Activated gamma-delta T cell treated with anti-CD3 and anti-CD28 coated beads, Interleukin-2, amount 50 U/mL, for 16 hours (primary cell): ENCODE measurements at places on chromosomes 13 and 19.

DNA sequence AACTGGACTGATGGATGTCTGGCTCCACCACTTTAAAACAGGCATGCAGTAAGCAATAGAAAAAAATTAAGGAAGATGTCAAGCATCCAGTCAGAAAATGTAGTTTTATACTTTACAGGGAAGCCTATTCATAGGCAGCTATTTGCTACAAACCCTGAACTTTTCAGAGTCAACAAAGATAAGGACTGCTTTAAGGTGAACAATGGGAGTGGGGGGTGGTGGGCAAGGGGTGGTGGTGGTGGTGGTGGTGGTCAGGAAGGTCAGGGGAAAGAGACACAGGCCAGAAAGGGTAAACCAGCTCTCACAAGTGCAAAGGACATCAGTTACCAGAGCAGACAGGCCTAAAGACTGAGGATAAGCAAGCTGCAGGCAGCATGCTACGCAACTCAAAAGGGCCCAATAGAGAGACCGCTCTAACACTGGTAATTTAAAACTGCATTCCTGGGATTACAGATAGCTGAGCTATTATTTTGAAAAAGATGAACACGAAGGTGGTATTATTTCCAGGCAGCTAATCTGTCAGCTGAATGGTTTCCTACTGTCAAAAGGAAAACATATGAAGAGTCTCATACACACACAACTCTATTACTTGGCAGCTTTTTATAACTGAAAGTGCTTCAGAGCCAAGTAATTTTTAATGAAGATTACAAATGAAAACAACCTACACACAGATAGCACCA lies 14.8 kb downstream of the BRD4 start:
- DNase-seq = no peak

DNA sequence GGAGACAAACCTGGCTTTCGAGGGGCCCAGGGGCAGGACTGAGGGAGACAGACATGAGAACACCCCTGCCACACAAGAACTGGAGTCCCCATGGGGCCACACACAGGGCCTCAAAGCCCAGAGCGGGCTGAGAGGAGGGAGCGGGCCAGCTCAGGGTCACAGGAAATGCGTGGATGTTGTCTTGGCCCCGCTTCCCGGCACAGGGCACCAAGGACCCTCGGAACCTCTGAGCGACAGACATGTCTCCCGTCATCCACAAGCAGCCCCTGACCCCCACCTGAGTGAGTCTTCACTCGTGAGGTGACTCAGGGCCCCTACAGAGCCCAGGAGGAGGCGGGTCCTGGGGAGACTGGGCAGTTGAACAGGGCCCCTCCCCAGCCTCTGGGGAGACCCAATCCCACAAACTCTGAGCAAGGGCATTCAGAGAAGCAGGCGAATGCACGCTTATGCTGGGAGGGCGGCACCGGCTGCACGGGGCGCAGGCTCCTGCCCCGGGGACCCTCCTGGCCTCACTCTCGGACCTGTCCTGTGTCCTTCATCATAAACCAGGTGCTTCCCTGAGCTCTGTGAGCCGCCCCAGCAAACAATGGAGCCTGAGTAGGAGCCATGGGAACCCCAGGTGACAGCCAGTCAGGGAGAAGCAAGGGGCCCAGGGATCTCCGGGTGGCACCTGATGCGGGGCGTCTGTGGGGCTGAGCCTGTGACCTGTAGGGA lies 20.1 kb downstream of the SGTA start:
- DNase-seq = no peak

DNA sequence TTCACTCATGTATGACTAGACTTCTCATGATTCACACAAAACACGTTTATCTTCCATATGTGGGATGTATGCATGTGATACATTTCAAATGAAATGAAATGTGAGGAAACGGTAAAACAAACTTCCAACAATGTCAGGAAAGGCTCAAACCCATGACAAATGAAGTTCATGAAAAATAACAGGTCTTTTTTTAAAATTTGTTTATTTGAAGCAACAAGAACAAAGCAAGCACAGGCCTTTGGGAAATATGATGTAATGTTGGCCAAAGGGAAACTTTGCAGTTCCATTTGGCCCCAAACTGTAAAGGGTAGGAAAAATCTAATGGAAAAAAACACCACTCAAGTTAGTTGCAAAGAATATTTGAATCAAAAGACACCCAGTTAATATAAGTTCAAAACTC lies 463.8 kb upstream of the ARGLU1 start:
- no peak for DNase-seq

GRCh38 chr13:71906448-71906847 lies 39.4 kb upstream of the DACH1 start:
- no peak for DNase-seq

GRCh38 chr19:43519436-43520088 lies 7.4 kb downstream of the ETHE1 start:
- peak; percentile 73 for DNase-seq

DNA sequence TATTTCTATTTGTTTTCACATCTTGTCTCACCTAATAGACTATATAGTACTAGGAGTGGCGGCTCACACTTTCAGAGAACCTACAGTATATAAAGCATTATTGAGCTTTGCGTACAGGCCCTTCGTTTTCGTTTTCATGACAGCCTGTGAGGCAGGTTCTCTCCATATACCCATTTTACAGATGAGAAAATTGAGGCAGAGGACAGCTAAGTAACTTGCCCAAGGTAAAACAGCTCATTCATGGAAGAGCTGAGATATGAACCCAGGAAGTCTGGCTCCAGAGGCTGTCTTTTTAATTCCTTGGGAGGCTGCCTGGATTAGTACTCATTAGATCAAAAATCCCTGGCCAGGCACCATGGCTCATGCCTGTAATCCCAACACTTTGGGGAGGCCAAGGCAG lies 28.9 kb downstream of the FAAP24 start:
- no peak for DNase-seq

DNA sequence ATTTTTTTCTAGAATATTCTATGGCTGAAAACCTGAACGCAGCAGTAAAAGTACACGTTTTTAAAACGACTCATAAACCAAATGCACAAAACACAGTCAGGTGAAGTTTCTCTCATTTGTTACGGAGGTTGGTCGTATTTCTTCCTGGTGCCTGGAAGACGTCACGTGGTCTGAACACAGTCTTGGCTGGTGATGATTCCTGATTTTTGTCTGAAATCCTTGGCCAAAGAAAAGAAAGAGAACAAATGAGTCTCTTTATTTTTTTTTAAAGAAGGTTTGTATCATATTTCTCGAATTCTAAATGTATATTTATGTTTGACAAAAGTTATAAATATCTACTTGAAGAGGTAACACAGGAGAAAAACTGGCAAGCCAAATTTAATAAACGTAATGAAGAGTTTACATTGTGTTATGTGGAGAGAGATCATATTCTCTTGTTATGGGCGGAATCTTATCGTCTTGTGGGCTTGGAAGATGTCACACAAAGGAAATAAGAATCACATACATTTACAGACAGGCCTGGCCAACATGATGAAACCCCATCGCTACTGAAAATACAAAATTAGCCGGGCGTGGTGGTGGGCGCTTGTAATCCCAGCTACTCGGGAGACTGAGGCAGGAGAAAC lies 10.0 kb upstream of the PNMA8A start:
- no peak for DNase-seq

- no peak for DNase-seq
Observed at GRCh38 chr19:13981988-13982501, 24.1 kb downstream of the RFX1 start.

DNA sequence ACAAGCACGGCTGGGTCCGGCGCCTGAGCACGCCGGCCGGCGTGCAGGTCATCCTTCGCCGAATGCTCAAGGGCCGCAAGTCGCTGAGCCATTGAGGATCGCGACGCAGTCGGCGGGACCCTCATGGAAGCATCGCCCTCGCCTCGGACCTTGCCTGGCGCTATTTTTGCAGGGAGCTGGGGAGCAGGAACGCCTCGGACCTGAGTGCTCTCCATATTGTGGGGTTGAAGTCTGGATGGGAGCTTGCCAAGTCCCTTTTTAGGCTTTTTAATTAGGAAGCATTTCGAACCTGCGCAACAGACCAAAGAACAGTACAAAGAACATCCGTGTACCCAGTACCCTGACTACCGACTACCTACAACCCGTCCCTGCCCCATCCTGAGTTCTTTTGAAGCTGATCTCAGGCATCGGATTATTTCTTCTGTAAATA lies 628 bp downstream of the MRPL34 start:
- no peak for DNase-seq

DNA sequence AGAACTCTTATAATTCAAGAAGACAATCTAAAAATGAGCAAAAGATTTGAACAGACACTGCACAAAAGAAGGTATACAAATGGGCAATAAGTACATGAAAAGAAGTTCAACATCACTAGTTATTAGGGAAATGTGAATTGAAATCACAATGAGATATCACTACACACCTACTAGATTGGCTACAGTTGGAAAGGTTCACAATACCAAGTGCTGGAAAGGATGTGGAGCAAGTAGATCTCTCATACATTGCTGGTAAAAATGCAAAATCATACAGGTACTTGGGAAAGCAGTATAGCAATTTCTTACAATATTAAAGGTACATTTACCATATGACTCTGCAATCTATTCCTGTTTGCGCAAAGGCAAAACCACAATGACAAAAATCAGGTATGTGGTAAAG lies 145.7 kb downstream of the LHFPL6 start:
- DNase-seq = no peak

- no peak for DNase-seq
Observed at GRCh38 chr19:3319643-3320353, 46.6 kb upstream of the NFIC start.

DNA sequence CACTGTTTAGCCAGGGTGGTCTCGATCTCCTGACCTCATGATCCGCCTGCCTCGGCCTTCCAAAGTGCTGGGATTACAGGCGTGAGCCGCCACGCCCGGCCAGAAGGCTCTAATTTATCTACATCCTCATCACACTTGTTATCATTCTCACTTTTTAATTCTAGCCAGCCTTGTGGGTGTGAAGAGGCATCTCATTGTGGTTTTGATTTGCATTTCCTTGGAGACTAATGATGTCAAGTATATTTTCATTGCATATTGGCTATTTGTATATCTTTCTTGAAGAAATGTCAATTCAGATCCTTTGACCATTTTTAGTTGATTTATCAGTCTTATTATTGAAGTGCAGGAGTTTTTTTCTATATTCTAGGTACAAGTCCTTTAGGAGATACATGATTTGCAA lies 27.7 kb upstream of the HIF3A start:
- DNase-seq = no peak

DNA sequence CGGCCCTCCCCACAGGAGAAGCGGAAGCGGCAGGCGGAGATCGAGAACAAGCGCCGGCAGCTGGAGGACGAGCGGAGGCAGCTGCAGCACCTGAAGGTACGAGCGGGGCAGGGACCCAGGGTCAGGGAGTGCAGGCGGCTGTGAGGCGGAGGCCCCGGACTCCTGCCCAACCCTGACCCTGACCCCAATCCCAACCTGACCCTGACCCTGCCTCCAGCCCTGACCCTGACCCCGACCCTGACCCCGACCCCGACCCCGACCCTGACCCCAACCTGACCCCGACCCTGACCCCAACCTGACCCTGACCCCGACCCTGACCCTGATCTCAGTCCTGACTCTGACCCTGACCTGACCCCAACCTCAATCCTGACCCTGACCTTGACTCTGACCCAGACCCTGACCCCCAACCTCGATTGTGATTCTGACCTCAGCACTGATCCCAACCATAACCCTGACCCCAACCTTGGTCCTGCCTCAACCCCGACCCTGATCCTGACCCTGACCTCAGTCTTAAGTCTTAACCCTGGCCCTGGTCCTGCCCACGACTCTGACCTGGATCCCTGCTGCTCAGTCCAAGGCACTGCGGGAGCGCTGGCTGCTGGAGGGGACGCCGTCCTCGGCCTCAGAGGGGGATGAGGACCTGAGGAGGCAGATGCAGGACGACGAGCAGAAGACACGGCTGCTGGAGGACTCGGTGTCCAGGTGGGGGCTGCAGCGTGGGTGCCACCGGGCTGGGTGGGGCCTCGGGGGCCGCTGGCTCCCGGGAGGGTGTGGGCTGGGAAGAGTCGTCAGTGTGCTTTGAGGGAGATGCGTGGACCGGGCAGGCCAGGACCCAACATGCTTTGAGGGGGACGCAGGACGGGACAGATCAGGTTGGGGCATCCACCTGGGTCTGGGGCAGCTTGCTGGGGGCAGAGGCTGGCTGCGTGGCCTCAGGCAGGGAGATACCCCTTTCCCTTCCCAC lies 18.5 kb downstream of the PALM start:
- no peak for DNase-seq

DNA sequence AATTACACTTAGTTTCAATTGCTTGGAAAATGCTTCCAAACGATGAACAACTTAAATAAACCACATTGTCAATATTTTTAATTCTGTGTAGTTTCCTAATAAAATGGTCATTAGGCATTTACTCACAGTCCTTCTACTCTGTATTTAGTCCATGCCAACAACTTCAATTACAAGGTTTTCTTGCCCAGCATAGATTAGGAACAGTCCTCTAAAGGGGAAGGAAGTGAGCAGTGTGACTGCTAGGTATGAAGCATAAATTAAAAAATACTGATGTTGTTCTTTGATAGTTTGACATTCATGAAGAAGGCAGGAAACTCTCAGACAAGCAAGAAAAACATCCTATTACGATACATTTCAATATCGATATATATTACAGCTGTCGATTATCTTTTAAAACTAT lies 716.0 kb upstream of the PCDH9 start:
- no peak for DNase-seq

DNA sequence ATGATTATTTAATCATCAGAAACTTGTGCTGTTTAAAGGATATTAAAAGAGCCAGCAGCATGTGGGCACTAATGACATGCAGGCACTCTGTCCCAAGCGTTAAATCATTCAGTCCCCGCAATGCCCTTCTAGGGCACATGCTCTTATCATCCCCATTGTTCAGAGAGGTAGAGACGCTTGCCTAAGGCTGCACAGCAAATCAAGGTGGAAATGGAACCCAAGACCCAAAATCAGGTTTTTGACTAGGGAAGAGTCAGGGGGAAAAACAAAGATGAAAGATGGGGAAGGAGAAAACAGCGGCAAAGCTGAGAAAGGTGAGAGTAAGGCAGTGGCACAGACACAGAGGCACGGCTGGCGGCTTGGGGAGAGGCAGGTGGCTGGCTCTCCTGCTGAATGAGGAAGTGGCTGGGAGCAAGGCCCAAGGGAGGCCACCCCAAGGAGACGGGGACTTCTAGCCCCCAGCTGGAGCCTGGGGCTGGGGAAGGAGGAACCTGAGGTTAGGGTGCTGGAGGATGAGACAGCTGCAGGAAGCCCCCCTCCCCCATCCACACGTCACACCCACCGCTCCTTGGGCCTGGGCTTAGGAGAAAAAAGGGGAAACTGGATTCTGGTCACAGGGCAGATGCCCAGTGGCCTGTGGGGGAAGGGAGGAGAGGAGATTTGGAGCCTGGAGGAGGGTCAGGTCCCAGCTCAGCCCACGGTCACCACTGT lies 1.0 kb upstream of the TYROBP start:
- no peak for DNase-seq

DNA sequence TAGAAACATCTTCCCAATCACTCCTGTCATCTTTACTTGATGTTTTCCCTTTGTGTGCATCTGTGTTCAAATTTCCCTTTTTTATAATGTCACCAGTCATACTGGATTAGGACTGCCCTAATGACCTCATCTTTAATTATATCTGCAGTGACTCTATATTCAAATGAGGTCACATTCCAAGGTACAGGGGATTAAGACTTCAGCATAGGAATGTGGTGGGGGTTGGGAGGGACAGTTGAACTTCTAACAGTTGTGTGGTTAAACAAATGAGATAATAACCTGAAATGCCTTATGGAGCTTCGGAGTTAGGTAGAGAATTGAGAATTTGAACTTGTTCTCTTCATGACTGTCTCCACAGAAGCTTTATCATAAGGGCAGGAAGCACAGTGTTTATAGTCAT lies 23.0 kb downstream of the PAN3 start:
- DNase-seq = no peak
